ENCODE measurements at places on chromosomes 3 and 15. TPM values are rescaled to one million over a fixed set of nuclear protein-coding genes. Genes with fewer than 3 reads are reported as not detected.
A peak's percentile ranks its signal among the peaks of the same experiment; 100 is the strongest.

- DNase-seq = no peak
Observed at GRCh38 chr3:152656214-152656971, 178.5 kb upstream of the P2RY1 start.

GRCh38 chr3:124657138-124657537 is 73.1 kb upstream of the UMPS start:
- no peak for DNase-seq

GRCh38 chr3:32432711-32433530 is 41.3 kb downstream of the CMTM7 start:
- DNase-seq = no peak

GRCh38 chr3:39388741-39389248 is 5.6 kb downstream of the SLC25A38 start:
- DNase-seq = no peak

GRCh38 chr3:137769322-137770065 is 5.4 kb downstream of the SOX14 start:
- no peak for DNase-seq

DNA sequence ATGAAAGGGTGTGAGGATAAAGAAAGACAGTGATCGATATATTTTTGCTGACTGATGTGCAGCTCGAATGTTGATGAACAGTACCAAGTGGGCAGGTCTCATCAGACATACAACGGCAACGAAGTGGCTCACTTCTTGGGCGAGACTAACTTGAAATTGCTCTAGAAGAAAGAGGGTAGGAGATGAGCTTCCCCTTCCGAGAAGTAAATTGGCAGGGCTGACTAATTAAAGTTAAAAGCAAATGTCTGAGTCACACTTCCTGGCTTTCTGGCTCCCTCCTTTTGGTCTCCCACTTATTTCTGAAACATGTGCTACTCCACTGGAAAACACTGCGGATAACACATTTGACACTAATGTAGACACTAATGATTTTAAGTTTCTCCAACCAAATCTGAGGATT is 228.3 kb downstream of the ABHD5 start:
- no peak for DNase-seq

DNA sequence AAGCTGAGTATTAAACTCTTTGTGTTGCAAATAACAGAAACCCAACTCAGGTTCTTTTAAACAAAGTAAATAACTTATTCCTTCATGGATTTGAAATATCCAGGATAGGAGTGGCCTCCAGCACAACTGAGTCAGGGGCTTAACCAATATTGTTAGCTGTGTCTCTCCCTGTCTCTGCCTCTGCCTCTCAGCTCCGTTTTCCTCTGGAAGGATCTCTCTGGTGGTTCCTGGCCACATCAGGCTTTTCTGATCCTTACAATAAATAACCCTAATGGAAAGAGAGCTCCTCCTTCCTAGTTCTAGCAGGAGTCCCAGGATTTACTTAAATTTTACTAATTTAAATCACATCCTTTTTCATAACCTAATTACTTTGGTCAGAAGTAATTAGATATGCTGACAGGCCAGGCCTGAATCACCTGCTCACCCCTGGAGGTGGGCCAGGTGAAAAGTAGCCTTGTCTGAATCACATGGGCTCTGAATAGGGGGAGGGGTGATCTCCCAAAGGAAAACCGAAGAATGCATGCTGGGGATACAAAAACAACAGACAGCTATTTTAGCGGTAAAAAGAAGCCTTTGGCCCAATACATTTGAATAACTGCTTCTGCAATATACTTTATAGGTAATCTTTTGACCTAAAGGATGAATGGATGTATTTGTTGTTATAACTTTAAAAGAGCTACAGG is 75.4 kb downstream of the REC114 start:
- no peak for DNase-seq

DNA sequence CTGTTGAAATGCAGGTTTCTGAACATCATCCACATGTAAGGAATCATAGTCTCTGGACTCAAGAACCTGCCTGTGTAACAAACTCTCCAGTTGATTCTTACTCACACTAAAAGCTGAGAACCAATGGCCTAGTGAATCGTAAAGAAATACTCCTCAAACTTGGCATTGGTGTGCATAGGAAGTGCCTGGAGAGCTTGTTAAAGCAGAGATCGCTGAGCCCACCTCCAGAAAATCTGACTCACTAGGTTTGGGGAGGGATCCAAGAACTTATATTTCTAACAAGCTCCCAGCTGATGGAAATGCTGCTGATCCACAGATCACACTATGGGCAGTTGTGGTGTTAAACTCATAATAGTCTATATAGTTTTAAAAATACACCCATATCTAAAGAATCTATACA is 55.8 kb upstream of the LMCD1 start:
- DNase-seq = no peak

DNA sequence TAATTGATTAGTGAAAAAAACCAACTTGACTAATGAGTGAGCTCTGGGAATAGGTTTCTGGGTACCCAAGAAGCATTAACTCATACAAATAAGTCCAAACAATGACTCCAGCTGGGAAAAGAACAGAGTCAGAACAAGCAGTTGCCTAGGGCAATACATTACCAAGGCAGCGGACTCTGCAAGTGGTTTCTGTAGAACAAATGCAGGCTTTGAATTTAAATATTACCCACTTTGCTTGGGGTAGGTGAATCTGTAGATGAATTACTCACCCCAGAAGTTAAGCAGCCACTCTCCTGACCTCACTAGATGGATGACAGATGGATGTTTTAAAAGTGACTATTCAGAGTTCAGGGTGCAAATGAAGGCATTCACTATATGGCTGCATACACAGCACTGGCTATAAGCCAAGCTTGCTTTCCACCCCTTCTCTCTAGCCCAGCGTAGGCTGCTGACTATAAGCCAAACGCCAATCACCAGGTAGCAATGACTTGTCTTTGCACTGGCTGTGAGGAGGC is 73.1 kb upstream of the BHLHE40 start:
- DNase-seq = peak; percentile 64

DNA sequence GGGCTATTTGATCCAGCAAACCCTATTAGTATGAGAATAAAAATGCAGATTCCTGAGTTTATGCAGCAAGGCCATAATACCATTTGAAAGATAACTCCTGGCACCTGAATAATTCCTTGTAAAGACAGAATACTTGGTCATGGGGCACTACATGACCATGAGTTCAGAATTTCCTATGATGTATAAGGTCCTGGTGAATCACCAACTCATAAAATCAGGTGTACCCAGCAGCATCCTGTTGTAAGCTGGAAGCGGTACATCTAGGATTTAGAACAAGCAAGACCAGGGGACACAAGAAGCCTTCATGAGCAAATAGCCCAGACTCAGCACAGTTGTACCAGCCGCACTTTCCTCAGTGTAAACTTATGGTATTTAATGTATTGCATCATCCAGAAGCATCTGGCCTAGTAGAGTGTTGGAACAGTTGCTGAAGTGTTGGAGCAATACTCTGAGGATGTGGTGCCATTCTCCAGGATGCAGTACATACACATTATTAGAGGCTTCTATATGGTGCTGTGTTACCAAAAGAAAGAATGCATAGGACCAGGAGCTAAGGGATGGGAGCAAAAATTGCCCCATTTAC is 233.4 kb downstream of the SQOR start:
- no peak for DNase-seq

DNA sequence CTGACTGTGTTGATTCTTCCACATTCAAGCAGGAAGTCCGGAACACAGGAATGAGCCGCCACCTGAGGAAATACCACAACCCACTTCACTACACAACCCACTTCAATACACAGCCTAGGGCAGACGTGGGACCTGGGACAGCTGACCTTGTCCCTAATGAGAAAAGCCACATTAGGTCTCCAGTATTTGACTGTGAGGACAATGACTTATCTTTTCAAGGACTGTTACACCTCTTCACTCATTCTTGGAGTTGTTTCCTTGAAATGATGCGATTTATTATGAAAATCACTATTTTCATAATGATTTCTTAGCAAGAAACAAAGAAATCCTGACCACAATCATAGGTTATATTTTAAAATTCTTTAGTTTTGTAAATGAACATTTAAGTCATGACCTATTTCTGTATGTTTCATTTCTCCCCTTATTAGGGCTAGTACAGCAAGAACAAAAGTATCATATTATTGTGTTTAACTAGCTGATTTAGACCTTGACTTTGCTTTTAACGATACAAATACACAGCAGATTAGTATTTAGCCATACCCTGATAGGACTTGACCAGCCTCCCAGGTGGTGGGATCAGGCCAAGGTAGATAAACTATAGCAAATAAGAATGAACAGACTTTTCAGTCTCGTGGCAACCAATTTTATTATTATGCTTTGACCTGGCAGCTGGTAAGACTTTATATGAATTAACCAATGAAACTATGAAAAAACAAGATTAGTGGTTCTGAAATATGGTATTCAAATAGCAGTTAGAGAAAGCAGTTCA is 6.0 kb downstream of the RAB27A start:
- DNase-seq = no peak

- DNase-seq = no peak
Observed at GRCh38 chr3:172536993-172537419, 13.8 kb upstream of the TNFSF10 start.

DNA sequence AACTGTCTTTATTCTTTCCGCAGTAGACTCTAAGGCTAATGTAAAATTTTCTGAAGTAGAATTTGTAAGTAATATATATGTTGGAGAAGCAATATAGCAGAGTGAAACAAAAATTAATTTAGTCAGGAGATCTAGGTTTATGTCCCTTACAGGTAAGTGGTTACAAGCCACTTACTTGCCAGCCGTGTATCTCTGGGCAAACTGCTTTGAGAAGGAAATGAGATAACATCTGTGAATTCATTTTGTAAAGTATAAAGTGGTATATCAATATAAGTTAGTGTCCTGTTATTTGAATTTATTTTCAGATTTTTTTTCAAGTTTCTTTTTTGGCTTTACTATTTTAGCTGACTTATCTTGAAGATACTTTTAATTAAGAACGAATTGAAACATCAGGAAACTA is 5.5 kb downstream of the DAZL start:
- no peak for DNase-seq

DNA sequence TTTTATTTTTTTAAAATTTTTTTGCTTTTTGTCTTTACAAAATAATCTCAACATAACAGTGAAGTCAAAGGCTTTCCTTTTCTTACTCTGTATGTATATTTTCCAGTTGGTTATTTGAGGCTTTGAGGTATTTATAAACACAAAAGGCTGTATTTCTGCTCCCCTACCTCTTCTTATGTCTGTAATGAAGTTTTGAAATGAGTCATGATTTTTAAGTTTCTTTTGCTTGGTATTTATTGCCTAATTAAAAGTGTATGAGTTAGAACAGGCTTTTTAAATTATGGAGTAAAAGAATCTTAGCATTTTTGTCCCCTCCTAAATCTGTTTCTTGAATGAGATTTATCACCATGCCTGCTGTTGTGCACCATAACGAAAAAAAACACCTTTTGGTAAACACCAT is 66.0 kb downstream of the DCUN1D1 start:
- no peak for DNase-seq

DNA sequence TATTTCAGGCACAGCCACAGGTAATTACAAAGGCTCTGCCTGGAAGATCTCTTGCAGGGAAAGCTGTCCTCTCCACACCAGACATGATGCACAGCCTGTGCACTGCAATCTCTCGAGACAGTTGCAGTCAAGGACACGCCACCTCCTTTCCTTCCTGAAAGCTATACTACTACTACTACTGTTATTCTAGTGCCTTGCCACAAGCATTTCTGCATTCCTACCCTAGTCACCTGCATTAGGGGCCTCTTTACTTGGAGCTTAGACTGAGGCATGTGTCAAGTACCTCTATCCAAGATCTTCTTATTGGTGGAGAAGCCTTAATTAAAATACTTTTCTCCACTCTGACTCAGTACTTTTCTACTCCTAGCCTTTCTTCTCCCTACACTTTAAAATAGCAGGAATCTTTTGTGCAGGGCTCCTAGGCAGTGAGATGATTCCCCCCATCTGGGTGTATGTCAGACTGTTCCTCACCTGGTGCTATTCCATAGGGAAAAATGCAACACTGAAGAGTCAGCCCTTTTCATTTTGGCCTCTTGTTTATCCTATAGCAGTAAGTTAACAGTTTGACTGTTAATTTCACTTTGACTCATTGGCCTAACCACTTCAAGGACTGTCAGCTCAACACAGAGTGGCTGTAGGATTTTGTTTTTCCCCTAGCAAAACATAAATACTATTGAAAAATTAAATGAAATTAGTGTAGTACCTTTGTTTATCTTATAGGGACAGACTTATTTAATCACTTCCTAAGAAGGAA is 78.9 kb downstream of the ESYT3 start:
- no peak for DNase-seq

- peak; percentile 70 for DNase-seq
Observed at GRCh38 chr3:179991104-179991503, 45.6 kb downstream of the PEX5L start.

GRCh38 chr3:40923651-40924050 is 275.7 kb upstream of the CTNNB1 start:
- DNase-seq = no peak

GRCh38 chr15:40650479-40650878 is 44.5 kb upstream of the RAD51 start:
- no peak for DNase-seq

DNA sequence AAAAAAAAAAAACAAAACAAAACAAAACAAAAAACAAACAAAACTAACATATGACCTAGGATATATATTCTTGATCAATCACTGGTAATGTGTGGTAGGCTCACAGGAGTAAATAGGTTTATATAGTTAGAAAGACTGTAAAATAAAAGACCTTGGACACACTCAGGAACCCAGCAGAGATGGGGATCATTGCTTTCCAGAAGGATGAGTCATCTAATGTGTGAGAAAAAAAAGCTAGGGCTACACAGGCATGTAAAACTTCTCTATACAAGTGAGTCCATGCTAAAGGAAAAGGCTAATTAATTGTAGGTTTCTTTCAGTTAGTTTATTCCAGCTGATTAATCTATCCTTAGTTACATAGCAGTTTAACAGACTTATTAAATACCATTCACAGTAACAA is 710.3 kb upstream of the ARPP21 start:
- DNase-seq = no peak

- no peak for DNase-seq
Observed at GRCh38 chr3:59300733-59301132, 250.9 kb upstream of the CFAP20DC start.

GRCh38 chr3:73520931-73521461 is 103.7 kb downstream of the PDZRN3 start:
- DNase-seq = no peak

GRCh38 chr3:171566803-171567422 is 106.7 kb upstream of the TNIK start:
- no peak for DNase-seq

- DNase-seq = no peak
Observed at GRCh38 chr3:117063930-117064329, 354.4 kb downstream of the TUSC7 start.

CHRFAM7A gene
- not detected for total RNA-seq

NRROS gene
- 2.2 TPM for total RNA-seq

ACAD9 gene
- total RNA-seq = 76.5 TPM

PLCB2 gene
- total RNA-seq = 1.6 TPM

KCNMB2 gene
- not detected for total RNA-seq

GLCE gene
- 31.3 TPM for total RNA-seq

LRTM1 gene
- total RNA-seq = not detected

CLRN1 gene
- total RNA-seq = not detected

PPCDC gene
- 24.4 TPM for total RNA-seq

ANKUB1 gene
- not detected for total RNA-seq

THAP10 gene
- total RNA-seq = 5.5 TPM

LDHAL6B gene
- total RNA-seq = not detected

DLEC1 gene
- total RNA-seq = 0.35 TPM

PLCH1 gene
- total RNA-seq = 0.73 TPM

XIRP1 gene
- total RNA-seq = not detected

All from PC-9 (cell line).